ENCODE measurements at places on chromosomes 7 and 10.
A peak's percentile ranks its signal among the peaks of the same experiment; 100 is the strongest.

GRCh38 chr10:131657985-131658330 is 242.8 kb upstream of the PPP2R2D start:
- DNase-seq = no peak

DNA sequence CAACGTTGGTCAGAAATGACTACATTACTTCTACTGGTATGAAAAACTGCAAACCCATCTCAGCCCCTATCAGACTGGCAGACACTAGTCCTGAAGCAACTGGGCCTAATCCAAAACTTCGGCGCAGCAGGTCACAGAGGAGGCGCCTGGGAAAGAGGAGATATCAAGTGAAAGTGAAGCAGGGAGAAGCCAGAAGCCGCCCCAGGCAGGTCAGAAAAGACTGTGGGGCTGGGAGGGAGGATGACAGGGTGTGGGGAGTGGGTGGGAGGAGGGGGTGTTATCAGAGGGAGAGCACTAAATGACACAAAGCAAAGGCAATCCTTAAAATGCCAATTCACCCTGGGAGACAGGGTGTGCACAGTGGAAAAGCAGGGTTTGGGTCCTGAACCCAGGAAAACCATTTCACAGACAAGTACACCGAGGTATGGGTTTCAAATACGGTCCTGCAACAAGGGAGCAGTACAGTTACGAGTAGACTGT is 731 bp downstream of the CHCHD3 start:
- DNase-seq = peak; percentile 88

- DNase-seq = no peak
These were observed 72.0 kb downstream of the FAM53B start for GRCh38 chr10:124672181-124672638.

DNA sequence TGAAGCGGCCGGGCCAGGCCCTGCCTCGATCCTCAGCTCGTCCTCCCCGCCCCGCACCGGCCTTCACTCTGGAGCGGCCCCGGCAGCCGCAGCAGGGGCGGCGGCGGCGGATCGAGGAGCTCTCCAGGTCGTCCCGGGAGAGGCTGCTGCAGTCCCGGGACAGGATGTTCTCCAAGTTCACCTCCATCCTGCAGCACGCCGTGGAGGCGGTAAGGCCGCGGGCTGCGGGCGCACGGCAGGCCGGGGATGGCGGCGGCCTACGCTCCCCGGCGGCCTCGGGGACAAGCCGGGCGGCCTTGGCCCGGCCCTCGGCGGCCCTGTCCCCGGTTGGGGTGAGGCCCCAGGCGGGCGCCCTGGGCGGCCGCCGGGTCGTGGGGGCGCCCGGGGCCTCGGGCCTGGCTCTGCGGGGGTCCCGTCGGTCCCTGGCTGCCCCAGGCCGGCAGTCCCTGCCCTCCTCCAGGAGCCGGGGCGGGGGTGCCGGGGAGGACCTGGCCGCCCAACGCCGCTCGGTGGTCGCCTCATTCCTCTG is 399 bp downstream of the FHIP2A start:
- DNase-seq = peak; percentile 32

- no peak for DNase-seq
These were observed 81.3 kb downstream of the GRID1 start for GRCh38 chr10:86285136-86285790.

GRCh38 chr10:101394524-101395133 is 40.7 kb downstream of the BTRC start:
- peak; percentile 54 for DNase-seq

DNA sequence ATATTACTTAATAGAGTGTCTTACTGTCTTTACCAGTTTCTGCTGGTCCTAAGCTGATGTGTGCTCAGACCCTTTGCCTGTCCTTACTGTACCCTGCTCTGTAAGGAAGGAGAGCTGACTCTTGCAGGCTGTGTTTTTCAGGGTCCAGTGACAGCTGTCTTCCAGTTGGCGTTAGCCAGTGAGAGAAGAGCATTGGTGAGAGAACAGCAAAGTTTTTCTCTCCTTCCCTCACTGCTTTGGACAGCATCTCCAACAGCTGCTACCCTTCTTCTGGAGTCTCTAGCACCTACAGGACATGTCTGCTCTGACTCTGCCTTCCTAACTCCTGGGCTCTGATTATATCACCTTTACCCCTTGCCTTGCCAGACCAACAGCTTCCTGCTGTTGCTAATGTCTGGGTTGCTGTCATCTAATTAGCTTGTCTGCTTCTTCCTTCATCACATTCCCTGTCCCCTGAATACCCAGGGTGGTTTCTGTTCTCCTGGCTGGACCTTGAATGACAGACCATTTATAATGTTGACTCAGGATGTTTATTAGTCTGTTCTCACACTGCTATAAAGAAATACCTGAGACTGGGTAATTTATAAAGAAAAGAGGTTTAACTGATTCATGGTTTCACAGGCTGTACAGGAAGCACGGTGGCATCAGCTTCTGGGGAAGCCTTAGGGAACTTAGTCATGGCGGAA is 23.5 kb upstream of the PANK1 start:
- DNase-seq = no peak

DNA sequence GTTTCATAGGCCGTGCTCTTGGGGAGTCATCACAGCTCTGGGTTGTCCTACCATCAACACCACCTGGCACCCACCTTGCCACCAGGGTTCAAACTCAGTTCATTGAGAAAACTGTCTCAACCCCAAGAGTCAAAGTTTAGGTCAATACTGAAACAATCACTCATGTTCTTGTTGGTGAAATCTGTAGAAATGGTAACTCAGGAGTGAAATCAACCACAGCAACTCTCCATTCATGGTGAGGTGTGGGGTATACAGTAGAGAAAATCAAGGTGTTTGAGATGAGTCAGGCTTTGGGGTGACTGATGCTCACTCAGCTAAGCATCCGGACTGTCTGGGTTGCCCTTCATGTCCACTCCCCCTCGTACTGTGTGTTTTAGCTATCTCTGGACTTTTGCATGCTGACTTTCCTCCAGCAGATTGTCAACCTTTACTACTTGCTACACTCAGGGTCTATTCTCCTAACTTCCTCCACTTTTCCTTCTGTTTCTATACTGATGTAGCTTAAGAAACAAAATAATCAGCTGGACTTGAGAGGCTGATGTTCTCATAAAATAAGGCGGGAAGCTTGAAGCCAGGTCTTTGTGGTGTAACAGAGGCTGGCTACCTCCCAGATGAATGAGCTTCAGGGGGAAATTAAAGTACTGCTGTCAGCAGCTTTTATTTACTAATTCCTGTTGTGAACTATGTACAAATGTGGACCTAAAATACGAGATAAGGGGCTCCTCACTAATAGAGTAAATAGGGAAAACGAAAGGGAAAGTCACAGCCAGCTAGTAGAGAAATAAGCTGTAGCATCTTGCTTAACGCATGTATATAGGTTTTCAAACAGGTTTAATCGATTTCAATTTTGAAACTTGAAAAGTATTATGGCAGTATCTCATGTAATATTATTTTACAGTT is 173.6 kb upstream of the AKR1E2 start:
- no peak for DNase-seq

DNA sequence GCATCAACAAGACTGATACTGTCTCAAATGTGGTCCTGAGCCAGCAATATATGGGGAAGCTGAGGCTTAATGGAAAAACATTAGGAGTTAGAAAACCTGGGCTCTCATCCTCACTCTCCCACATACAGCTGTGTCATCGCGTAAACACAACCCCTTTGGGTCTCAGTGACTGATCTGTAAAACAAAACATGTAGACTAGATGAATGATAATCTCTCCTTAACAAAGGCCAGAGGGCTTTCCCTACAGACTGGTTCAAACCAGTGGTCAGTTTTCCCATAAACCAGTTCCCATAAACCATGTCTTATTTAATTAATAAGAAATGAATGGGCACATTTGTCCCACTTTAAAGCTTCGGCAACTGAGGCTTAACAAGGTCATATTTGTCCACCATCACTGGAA is 48.1 kb downstream of the OSBPL3 start:
- DNase-seq = no peak

GRCh38 chr10:70323138-70323696 is 39.4 kb upstream of the NPFFR1 start:
- no peak for DNase-seq

GRCh38 chr7:7242899-7243298 is 60.6 kb downstream of the C1GALT1 start:
- no peak for DNase-seq

DNA sequence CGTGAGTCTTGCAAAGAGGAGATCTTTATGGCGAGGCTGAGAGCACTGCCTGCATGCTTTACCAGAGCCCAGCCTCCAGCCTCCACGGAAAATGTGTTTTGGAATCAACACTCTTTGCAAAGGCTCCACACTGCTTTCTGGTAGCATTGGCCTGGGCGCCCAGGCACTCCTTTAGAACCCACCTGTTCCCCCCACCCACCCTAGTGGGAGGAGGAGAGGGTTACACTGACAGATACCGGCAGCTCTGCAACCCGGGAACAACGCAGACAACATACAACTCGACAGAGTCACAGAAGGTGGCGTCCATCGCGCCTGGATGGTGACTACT is 5.5 kb upstream of the MNX1 start:
- DNase-seq = no peak

DNA sequence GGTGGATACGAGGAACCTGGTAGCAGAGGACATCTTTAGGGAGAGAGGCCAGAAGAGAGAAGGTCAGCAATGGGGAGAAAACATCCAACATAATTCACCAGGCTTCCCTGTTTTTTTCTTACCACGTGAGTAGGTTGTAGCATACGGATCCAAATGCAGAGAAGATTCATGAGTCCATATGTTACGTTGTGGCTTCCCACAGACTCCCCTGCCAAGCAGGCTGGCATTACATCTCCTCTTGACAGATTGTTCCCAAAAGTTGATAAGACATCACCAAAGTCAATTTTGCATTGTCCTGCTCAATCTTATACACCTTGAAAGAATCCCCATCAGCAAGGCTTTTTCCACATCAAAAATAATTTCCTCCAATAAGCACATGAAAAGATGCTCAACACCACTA is 39.7 kb downstream of the DRGX start:
- DNase-seq = no peak

DNA sequence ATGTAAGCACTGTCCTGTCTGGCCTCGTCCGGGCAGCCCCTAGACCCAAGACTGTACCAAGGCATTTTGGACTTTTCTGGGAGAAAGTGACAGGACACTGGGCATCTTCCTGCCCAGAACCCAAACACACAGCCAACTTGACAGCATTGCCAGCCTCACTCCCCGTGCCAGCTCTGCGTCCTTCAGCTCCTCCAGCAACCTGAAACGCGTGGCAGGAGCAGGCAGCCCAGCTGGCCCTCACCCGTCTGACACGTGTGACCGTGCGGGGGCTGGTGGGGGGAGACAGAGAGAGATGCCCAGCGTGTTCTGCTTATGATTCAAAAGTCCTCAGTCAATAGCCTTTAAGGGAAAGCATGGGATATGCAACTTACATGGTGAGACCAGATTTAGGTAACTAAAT is 50.3 kb upstream of the SLC29A3 start:
- no peak for DNase-seq

DNA sequence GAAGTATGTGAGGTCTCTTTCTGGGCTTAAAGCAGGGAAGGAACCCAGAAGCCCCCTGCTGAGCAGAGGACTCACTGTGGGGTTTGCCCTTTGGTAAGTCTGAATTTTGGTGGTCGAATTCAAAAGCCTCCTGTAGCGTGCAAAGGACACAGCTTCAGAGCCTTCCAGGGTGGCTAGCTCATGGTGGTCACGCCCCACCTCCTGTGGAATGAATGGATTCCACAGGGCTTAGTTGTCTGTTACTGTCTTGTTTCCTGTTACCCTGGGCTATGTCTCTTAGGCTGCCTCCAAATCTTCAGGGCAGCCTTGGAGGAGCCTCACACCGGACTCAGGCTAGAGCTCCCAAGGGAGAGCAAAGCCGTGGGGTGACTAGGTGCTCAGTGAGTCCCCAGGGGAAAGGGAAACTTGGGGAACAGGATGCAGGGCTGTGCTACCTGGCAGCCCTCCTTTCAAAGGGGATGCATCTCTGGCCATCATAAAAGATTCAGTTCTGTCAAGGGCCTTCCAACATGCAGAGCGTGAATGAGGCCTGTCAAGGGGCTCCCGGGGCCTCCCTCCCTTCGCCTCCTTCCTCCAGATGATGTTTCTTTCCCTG is 211.7 kb downstream of the CCSER2 start:
- no peak for DNase-seq

GRCh38 chr7:7709291-7709690 is 9.1 kb downstream of the RPA3 start:
- no peak for DNase-seq

DNA sequence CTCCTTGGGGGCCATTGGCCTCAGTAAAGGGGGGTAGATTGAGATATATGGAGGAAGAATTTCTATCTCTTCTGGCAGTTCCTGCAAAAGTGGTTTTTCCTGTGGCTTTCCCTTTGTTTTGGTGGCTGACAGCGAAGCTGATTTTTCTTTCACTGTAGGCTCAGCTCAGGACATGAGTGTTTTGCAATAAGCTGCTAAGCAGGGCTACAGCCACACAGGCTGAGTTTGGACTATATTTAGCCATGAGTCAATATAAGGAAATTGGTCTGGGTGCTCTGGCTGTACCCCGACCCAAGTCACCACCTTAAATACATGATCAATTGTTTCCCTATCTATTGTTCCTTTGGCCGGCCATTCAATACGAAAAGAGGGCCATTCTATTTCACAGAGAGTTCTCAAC is 212.7 kb upstream of the KCND2 start:
- no peak for DNase-seq

DNA sequence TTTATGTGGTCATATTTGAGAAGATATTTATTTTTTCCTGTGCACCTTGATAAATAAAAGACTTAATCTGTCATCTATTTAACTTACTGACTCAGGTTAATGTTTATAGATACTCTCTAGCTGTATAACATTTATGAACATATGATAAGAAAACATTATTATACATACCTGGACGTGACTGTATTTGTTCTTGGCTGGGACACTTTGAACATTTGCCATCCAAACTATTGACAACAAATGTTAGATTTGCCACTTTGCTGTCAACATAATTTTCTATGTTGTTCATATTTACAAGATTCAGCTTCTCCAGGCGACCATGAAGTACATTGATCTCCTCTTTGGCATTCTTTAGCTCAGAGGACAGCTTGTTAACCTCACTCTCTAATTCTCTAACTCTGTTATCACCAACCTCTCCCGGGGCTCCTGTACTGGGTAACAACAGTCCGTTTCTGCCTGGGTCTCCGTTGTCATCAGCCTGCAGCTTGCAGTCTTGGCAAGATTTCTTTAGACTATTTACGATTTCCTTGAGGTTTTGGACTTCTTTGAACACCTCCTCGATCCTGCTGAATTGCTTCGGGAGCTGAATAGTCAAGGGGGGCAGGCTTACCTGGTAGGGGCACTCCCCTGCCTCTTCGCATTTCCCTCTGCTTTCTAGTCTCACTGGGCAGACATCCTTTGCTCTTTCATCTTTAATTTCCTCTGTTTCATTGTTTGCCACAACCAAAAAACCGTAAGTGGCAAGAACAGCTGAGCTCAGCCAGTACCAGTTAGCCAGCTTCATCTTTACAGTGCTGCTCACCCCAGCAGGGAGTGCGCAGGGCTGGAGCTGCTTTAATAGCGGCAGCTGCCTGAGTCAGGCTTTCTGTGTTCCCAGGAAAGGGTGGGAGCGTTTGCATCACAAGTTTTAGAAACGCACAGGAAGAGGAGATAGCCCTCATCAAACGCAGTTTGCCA is at the start of gene FGL2:
Gene FGL2 (minus strand): TSS at position 807 of the 954 bp plus-strand sequence. CDS start 26 bp downstream, at position 781.
- no peak for DNase-seq

Data from hematopoietic multipotent progenitor cell treated with erythropoietin and hydrocortisone succinate and interleukin-3 and kit ligand, for 8 days (in vitro differentiated cells).